ENCODE measurements at places on chromosomes 6 and 20.

GRCh38 chr20:40952136-40952535, 76.5 kb upstream of the TOP1 start:
- no peak for DNase-seq

GRCh38 chr6:93468291-93468690, 48.9 kb upstream of the EPHA7 start:
- DNase-seq, result no peak

DNA sequence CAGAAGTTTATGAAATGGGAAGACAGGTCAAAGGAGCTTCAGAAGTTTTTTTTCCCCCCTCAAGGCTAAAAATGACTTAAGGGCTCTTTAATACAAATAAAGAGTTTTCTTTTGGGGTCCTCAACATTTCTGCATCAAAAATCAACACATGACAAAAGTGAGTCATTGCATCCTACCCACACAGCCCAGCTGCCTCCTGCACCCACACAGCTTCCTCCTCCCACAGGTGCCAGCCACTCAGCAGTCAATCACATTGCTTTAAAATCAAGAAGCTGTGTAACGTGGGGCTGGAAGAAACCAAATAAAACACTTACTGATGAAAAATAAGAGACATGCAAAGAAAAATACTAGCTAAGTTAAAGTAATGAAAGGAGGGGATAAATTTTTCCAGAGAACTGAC, 68.5 kb downstream of the MAP3K5 start:
- DNase-seq, result peak; percentile 9

- DNase-seq, result no peak
Measured at GRCh38 chr6:15481390-15482291, 181.2 kb downstream of the DTNBP1 start.

GRCh38 chr6:18148304-18149025, 6.4 kb downstream of the TPMT start:
- DNase-seq, result no peak

- no peak for DNase-seq
Measured at GRCh38 chr6:160883999-160884398, 107.6 kb upstream of the MAP3K4 start.

- DNase-seq, result no peak
Measured at GRCh38 chr6:37723016-37723415, 25.3 kb upstream of the MDGA1 start.

GRCh38 chr6:159444056-159444760, 248.8 kb downstream of the SOD2 start:
- DNase-seq, result no peak

GRCh38 chr20:4227085-4227821, 211.9 kb upstream of the RNF24 start:
- no peak for DNase-seq

DNA sequence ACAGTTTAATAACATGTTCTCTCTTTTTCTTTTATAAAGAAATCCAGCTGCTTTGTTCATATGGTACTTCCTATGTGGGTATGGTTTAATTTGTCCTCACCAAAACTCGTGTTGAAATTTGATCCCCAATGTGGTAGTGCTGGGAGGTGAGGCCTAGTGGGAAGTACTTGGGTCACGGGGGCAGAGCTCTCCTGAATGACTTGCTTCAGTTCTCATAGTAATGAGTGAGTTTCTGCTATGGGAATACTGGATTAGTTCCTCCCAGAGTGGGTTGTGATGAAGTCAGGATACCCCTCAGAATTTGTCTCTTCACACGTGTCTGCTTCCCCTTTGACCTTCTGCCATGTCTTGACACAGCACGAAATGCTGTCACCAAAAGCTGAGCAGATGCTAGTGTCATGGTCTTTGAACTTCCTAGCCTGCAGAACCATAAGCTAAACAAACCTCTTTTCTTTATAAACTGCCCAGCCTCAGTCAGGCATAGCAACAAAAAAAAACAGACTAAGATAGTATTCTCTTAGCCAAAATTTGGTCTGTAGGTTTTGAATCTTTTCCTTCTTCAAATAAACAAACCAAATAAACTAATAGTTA, 87.8 kb upstream of the HS3ST5 start:
- DNase-seq, result no peak

- DNase-seq, result no peak
Measured at GRCh38 chr6:12339808-12340487, 49.8 kb downstream of the EDN1 start.

DNA sequence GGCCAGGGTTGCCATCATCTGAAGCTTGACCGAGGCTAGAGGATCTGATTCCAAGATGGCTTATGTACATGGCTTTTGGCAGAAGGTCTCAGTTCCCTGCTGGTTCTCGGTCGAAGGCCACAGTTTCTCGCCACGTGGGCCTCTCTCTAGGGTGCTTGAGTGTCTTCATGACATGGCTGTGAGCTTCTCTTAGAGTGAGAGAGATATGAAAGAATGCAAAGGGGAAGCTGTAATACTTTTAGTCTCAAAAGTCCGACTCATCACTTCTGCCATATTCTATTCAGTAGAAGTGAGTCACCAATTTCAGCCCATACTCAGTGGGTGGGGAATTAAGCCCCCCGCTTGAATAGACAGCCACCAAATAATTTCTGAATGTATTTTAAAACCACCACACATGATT, 94.2 kb downstream of the UTRN start:
- DNase-seq, result no peak

DNA sequence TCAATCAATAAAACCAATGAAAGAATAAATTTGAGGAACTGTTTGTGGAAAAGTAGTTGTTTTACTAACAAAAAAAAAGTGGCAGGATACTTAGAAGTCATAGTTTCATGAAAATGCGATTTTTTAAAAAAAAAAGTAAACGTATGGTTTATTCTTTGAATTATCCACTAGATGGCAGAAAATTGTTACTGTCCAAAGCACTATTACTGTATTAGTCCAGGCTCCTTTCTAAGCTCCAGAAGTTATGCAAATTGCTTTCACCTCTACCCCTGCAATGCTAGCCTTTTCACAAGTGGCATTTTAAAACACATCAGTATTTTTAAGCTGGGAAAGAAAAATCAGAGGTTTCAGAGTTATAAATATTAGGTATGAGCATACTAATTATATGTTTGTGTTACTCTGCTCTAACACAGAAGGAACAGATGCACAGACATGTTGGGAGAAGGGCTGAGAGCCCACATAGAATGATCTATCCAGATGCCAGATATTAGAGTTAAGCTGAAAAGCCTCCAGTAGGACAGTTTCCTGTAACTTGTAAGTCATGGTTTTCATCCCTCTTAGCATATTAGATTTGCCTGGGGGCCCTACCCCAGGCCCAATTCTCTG, 63.9 kb downstream of the FHL5 start:
- DNase-seq, result no peak

DNA sequence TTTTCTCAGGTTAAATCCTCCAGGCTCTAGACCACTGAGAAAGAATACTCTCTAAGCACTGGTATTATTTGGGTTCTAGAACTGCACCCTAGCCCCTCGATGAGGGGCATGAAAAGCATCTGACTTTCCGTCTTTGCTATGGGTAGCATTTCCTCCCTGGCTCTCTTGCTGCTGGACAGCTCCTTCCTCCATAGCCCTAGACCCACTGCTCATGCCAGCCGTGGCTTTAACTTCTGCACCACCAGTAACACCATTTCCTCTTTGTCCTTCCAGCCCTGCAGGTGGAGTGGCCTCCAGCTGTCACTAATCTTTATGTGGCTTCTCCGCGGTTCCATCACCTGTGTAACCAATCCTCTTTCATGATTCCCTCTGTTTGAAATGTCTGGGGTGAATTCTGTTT, 194.9 kb downstream of the SCP2D1 start:
- no peak for DNase-seq

DNA sequence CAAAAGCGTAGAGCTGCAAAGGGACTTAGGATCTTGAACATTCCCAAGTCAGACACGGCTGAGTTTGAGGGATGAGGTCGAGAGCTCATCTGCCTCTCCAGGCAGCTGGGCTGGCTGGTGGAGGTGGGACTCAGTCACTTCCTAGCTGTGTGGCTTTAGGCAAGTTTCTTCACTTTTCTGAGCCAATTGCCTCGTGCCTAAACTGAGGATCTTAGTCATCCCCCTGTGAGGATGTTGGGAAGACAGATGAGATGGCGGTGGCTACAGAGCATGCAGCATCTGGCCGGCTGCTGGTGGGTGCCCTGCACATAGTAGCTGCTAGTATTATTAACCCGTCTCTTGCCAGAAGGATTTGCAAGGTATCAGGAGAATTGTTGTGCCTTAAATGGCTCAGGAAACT, 27.5 kb downstream of the TFAP2C start:
- DNase-seq, result no peak

- no peak for DNase-seq
Measured at GRCh38 chr20:1150218-1150617, 31.8 kb downstream of the PSMF1 start.

DNA sequence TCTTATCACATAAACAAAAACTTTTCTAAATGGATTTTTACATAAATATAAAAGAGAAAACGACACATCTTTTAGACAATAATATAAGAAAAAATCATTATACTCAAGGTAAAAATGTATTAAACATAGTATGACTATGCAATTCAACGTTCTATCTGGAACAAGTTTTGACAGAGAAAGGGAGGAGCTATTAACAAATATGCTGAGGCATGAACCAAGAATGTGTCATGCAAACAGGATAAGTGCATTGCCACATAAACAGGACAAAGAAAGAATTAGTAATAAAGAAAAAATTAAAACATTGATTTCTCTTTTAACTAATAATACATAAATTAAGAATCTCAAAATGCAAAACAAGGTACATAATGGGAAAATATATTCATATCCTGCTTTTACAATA, 1353.4 kb upstream of the GJE1 start:
- DNase-seq, result no peak

- no peak for DNase-seq
Measured at GRCh38 chr6:37145443-37145842, 24.5 kb upstream of the PIM1 start.

GRCh38 chr6:80939898-80940297, 812.6 kb downstream of the TENT5A start:
- no peak for DNase-seq

DNA sequence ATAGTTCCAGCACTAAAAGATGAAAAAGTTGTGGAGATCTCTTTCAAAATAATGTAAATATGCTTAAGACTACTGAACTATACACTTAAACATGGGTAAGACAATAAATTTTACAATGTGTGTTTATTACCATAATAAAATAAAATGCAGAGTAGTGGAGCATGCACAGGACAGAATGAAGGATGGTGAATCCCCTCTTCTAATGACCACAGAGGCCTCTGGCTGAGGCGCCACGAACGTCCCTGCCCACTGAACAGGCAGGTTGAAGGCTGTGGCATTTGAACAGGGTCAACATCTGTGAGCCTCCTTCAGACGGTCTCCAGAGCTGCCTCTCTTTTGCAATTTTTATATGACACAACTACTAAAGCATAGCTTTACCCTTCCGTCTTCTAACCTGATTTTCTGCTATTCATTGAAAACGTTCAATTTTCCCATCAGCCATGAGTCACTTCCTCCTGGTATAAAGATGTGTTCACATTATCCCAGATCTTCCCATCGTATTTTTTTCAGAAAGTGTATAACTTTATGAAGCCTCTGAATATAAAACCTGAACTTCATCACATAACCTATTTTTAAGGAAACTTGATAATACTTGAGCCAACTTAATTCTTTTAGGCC, 37.8 kb downstream of the ADGRF4 start:
- no peak for DNase-seq

- DNase-seq, result no peak
Measured at GRCh38 chr6:144315226-144315980, 30.3 kb downstream of the UTRN start.

DNA sequence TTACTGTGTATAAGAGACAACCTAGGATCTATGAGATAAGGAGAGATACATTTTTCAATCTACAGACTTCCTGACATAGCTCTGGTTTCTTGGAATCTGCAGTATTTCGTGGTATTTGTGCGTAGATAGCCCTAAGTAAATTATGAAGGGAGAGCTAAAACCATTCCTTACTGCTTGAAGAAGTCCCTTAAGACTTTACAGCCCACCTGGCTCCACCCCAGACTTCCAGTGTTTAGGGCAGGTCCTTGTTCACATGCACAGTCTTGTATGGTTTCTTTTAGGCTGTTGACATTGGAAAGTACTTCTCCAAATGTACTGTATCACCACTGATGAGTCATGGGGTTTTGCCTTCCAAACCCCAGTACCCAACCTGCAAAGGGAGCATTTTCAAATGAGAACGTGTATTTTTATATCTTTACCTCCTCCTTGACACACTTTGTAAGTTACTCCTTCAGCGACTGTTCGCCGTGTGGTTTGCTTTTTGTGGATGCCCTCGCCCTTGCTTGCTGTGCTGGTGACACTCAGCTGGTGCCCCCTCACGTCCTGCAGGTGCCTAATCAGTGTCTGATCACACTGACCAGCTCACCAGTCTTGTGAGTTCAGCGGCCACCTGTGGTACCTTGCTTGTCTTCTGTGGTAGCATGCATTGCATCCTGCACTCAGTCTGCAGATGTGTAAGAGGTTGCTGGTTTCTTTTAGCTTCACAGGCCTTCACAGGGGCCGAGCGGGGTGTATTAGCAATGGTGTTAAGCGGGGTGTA, 73.3 kb downstream of the IGF2R start:
- DNase-seq, result no peak

DNA sequence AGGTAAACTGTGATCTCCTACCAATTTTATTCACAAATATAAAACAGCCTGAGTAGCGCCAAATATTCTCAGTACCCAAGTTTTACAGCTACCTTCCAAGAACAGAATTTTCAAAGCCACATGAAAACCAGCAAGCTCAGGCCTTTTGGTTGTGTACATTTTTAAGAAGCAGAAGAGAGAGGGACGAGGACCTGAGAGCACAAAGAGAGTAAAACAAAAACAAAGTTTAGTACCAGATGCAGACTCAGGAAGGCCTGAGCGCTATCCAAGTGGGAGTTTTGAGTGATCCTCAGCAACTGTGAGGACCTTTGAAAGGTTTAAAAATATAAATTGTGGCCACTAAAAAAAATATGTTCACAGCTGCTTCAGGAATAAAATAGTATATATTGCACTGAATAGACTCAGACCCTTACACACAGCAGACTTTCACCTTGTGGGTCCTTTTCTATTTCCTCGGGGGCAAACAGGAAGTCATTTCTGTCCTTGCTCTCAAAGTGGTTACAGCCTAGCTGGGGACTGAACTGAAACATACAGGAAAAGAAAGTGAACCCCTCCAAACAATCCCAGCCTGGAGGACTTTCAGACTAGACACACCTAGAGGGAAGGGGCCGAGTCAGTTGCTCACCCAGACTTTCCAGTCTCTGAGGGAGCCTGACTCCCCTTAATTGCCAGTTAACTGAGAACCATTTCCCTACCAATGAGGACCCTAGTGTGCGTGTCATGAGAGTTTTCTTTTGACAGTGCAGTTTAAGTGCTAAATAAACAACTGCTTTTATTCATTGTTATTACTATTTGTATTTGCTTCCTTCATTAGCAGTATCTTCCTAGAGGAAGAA, 48.5 kb upstream of the NT5E start:
- DNase-seq, result no peak

DNA sequence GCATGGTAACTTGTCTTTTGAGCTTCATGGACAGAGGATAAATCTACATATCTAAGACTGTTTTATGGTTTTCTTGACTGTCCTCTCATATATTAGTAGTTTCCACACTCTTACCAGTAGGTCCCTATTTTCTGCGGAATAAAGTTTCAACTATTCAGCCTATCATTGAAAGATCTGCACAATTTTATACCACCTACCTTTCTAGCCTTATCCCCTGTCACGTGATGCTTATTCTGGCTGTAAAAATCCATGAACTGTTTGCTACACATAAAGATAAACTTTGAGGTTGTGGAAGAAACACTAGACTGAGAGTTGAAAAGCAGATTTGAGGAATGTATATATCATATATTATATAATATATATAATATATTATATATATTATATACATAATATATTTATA, 423.8 kb downstream of the TENT5A start:
- no peak for DNase-seq
